ENCODE measurements at places on chromosomes 12 and 14.

DNA sequence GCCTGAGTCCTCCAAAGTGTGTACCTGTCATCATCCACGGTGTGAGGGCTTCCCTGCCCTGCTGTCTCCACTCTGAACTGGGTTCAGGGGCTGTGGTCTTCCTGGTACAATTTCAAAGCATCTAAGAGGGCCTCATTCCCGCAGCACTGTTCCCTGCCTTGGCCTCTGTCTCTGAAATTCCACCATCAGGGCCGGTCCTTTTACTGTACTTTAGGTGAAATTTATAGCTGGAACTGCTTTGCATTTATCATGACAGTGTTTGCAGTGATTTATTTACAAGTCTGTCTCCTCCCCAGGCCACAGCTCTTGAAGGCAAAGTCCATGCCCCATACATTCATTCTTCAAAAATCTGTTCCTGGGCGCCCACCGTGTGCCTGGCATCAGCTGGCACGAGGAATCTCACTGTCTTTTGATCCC, 36.9 kb upstream of the NCOR2 start:
- DNase-seq = no peak

- DNase-seq = no peak
Observed at GRCh38 chr12:128977441-128977840, 124.2 kb downstream of the GLT1D1 start.

GRCh38 chr12:107287436-107288413, 194.4 kb upstream of the CRY1 start:
- DNase-seq = no peak

GRCh38 chr14:98323836-98324235, 948.2 kb downstream of the BCL11B start:
- DNase-seq = no peak

DNA sequence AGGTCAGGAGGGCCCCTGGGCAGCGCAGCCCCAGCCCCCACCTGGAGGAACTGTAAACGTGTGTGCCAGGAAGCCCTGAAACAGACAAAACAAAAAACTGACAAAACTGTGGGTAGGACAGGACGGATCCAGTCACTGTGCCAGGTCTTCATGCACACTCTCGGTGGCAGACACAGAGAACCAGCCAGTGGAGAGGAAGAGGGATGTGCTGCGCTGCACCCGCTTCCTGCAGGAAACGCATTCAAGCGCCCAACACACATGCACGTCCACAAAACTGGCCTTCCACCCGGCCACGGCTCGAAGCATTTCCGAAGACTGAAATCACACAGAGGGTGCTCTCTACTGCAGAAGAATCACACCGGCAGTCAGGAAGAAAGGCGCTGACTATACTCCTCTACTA, 16.9 kb downstream of the BRF1 start:
- DNase-seq = no peak

DNA sequence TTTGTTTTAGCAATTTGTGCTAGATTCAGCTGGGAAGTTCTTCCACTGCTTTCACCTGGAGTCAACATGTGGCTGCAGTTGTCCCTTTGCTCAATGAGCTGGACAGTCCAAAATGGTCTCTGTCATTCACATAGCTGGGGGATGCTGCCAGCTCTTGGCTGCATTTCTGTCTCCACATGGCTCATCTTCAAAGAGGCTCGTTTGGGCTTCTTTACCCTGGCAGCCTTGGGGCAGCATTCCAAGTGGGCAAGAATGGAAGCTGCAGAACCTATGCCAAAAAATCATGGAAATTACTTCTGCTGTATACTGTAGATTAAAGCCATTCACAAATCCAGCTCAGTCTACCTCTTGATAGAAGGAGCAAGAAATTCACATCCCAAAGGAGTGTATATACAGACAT, 199.1 kb downstream of the SLC5A8 start:
- no peak for DNase-seq

DNA sequence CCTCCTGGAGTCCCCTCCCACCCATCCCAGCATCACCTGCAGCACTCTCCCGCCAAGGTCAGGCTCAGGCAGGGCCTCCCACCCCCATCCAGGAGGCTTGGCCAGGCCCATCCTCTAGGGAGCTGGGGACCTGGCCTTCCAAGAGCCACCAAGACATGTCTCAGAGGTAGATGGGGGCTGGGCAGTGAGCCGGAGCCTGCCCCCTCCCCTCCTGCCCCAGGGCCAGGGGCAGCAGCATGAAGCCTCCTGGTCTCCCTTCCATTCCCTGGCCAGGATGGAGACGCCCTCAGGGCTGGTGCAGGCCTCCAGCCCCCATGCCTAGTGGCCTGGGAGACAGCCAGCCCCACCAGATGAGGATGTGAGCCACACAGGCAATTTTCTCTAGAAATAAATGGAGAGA, 69.3 kb upstream of the C14orf180 start:
- no peak for DNase-seq

- no peak for DNase-seq
Observed at GRCh38 chr12:85076688-85077430, 40.7 kb downstream of the LRRIQ1 start.

DNA sequence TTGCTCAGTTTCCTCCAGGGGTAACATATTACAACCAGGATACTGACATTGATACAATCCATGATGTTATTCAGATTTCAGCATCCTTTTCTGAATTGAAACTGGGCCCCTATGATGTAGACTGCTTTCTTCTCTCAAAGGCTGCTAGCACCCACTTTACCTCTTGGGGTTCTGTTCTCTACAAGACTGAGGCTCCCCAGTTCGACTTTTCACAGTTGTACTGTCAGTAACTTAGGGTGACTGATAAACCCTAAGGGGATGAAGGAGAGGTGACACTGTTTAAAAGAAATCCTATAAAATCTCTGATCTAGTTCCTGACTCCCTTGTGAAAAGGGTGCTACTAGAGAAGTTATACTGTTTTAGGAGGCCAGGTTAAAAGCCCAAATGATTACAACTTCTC, 818 bp downstream of the VPS33A start:
- DNase-seq = no peak

DNA sequence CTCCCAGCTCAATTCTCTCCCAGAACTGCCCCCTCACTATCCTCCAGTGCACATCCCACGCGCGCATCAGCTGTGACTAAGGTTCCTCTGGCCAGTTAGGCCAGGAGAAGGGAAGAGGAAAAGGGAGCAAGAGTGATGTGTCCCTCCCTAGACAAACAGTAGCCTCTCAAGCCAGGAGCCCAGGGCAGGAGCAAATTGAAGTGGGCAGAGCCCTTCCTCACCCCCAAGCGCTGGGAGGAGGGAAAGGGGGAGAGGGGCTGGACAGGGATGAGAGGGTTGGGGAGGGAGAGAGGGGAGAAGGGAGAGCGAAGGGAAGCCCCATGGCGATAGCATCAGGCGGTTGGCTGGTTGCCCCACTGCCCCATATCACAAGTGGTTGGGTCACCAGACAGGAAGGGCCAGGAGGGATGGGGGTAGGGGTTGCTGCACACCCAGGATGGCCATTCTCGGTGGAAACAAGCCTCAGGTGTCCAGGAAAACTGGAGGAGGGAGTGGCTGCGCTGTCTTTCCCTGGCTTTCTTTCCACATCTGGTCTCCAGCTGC, 1.1 kb downstream of the CD63 start:
- DNase-seq = no peak

DNA sequence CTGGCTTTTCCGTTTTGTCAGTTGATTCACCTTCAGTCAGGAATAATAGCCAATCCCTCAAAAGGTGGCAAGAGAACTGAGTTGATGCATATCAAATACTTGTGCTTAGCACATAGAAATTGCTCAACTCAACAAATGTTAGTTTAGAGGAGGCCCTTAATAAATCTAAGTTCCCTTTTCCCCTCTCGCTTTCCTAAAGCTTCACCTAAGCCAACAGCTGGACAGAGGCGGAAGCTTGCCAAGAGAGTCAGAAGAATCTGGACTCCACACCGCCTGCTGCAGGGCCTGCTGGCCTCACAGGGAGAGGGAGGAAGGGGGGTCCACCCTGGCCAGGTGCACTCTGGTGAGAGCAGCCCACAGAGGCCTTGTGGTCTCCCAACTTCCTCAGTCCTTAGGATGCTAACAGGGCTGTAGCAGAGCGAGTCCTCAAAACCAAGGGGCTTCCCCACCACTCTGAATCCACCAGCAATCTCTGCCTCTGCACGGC, 213.1 kb downstream of the CHST11 start:
- peak; percentile 89 for DNase-seq

DNA sequence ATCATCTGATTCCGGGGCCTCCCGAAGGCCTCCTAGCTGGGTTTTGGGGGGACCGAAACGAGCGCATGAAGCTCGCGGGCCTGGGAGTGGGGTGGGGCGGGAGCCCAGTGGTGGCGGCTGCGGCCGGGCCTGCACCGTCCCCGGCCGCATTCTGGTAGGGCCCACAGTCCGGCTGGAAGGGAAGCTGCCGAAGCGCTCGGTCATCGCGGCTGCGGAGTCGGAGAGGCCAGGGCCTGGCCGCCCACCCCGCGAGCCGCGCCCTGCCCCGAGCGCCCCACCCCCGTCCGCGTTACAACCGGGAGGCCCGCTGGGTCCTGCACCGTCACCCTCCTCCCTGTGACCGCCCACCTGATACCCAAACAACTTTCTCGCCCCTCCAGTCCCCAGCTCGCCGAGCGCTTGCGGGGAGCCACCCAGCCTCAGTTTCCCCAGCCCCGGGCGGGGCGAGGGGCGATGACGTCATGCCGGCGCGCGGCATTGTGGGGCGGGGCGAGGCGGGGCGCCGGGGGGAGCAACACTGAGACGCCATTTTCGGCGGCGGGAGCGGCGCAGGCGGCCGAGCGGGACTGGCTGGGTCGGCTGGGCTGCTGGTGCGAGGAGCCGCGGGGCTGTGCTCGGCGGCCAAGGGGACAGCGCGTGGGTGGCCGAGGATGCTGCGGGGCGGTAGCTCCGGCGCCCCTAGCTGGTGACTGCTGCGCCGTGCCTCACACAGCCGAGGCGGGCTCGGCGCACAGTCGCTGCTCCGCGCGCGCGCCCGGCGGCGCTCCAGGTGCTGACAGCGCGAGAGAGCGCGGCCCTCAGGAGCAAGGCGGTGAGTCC, at the start of gene KLC1:
Gene KLC1 (plus strand): TSS at position 528 of the 819 bp plus-strand sequence. CDS start 25,354 bp downstream, outside the sequence.
- DNase-seq = peak; percentile 90

GRCh38 chr14:54658836-54659235, 91.9 kb downstream of the SAMD4A start:
- DNase-seq = no peak

DNA sequence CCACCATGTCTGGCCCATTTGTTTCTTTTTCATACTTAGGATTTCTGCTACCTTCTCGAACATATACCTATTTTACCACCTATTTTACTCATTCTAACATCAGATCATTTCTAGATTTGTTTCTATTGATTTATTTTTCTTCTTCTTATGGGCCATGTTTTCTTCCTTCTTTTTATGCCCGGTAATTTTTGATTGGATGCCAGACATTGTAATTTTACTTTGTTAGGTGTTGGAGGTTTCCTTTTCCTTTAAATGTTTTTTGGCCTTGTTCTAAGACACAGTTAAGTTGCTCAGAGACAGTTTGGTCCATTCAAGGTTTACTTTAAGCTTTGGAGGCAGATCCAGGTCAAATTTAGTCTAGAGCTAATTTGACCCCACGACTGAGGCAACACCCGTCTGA, 14.7 kb upstream of the BEGAIN start:
- DNase-seq = no peak

GRCh38 chr14:99272632-99272898, 568 bp upstream of the BCL11B start:
- no peak for DNase-seq

DNA sequence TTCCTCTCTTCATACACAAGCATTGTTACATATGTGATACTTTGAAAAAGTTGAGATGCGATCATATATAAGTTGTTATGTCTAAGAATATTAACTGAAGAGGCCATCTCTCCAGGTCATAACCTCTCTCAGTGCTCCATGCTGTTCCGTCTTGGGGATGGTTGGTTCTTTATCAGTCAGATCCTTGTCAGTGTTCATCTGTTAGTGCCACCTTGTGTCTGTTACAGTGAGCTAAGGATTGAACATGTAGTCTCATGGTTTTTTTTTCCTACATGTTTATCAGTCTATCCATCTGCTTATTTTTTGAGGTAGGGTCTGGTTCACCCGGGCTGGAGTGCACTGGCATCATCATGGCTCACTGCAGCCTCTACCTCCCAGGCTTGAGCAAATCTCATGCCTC, 30.5 kb downstream of the EP400 start:
- DNase-seq = no peak

GRCh38 chr12:95151821-95152220, 65.4 kb downstream of the FGD6 start:
- no peak for DNase-seq

DNA sequence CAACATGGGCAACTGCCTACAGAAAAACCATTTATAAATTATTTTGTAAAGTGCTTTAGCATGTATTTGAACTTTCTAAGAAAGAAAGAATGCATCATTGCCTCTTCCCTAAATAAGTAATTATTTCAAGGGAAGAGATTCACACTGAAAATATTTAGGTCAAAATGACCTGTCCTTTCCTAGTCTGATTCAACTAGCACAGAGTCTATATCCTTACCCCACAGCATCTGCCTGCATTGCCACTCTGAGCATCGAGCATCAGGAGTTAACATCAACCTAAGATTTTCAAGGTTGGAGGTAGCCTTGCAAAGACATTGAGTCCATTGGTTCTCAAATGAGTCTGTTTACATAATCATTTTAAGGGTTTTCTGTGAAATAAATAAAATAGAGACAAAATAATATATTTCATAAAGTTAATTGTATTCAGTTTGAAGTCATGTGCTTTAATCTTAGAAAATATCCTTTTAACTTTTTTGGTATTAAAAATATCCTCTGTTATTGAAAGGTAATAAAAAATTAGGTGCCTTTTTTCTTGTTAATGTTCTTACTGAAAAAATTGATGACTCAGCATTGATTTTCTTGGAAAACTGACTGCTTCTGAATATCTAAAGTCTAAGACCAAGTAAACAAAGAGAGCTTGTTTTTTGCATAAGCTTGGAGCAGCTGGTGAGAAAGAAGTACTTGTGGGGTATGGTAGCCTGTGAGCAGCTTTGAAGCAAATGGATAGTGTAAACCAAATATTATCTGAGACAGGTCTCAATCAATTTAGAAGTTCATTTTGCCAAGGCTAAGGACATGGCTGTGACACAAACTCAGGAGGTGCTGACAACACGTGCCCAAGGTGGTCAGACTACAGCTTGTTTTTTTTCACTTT, 269.0 kb upstream of the CLEC14A start:
- DNase-seq = no peak

DNA sequence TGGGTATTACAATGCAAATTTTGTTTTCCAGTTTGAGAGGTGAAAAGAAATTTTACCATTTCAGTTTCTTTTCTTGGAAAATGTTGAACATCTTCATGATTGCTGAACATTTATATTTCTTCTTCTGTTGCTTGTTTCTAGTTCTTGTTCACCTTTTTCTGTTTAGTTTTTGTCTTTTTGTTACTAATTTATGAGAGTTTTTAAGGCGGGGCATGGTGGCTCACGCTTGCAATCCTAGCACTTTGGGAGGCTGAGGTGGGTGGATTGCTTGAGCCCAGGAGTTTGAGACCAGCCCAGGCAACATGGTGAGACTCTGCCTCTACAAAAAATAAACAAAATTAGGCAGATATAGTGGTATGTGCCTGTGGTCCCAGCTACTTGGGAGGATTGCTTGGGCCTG, 10.7 kb downstream of the KIF5A start:
- no peak for DNase-seq

DNA sequence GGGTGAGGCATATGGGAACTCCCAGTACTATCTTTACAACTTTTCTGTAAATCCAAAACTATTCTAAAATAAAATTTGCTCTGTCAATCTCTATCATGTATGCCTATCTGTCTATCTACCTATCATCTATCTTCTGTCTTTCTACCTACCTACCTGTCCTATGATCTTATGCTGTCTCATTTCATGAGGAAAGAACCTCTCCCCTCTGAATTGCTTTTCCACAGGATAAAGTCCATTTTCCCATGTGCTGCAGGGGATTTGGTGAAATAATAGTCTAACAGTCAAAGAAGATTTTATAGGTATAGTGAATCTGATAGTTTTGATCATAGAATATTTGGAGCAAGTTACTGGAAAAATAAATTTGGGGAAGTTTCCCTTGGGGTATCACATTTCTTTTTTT, 86.8 kb upstream of the RIC8B start:
- no peak for DNase-seq

All from right hindlimb (tissue), 1 donor.